IMR-90 (cell line): ENCODE measurements at places on chromosomes 13 and 19. TPM values are rescaled to one million over a fixed set of nuclear protein-coding genes. Genes with fewer than 3 reads are reported as not detected.

GRCh38 chr19:50478901-50479715 is 2.5 kb upstream of the GARIN5A start:
- H3K4me1 ChIP-seq: 0 out of 2 replicates have a peak, but pooled peaks cover 2% of the 10 kb centered on the region
- no peaks in the 10 kb centered on the region for H3K27me3 ChIP-seq
- no peak overlapping the region for H3K27ac ChIP-seq
- no peak overlapping the region for H3K4me3 ChIP-seq
- peak; percentile 44 for DNase-seq

GRCh38 chr19:2618611-2619010 is 83.9 kb downstream of the GNG7 start:
- peak; percentile 28 for DNase-seq
- no peak overlapping the region for H3K27ac ChIP-seq
- H3K36me3 ChIP-seq: no peaks in the 10 kb centered on the region
- H3K4me3 ChIP-seq: no peak overlapping the region
- peaks cover 2% of the 10 kb centered on the region; the same call in 1 of the 2 replicates for H3K27me3 ChIP-seq
- peaks cover 3% of the 10 kb centered on the region for H3K4me1 ChIP-seq

Gene IRS2
- 1.4 and 1.9 TPM in 2 replicates for polyA plus RNA-seq

- peaks cover 12% of the 10 kb centered on the region for H3K27me3 ChIP-seq
- no peaks in the 10 kb centered on the region for H3K36me3 ChIP-seq
- no peak overlapping the region for H3K27ac ChIP-seq
- DNase-seq: no peak
- no peak overlapping the region for H3K4me3 ChIP-seq
Observed at GRCh38 chr19:33868076-33868735, 71.5 kb downstream of the KCTD15 start.

DNA sequence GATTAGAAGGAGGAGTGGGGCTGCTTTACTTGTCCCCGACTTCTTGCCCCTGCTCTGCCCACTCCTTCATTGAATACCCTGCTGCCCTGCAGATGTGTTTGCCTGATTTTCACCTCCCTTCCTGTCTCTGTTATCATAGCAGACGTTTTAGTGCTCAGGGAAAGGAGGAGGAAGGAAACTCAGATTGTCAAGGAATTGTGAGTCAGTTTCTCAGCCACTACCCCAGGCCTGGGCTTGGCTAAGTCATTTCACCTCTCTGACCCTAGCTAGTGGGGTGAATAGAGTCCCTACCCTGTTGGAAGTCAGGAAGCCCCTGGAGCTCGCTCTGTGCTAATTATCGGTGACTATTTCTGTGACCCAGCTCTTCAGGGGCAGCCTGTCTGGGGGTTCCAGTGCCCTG is 3.9 kb downstream of the BCKDHA start:
- H3K4me1 ChIP-seq: peaks cover 4% of the 10 kb centered on the region; the same call in 1 of the 2 replicates
- DNase-seq: no peak
- no peaks in the 10 kb centered on the region for H3K27me3 ChIP-seq
- 0 out of 2 replicates have a peak, but pooled peaks cover 5% of the 10 kb centered on the region for H3K36me3 ChIP-seq
- no peak overlapping the region for H3K4me3 ChIP-seq

Gene OR1I1
- not detected in 2 replicates for polyA plus RNA-seq

DNA sequence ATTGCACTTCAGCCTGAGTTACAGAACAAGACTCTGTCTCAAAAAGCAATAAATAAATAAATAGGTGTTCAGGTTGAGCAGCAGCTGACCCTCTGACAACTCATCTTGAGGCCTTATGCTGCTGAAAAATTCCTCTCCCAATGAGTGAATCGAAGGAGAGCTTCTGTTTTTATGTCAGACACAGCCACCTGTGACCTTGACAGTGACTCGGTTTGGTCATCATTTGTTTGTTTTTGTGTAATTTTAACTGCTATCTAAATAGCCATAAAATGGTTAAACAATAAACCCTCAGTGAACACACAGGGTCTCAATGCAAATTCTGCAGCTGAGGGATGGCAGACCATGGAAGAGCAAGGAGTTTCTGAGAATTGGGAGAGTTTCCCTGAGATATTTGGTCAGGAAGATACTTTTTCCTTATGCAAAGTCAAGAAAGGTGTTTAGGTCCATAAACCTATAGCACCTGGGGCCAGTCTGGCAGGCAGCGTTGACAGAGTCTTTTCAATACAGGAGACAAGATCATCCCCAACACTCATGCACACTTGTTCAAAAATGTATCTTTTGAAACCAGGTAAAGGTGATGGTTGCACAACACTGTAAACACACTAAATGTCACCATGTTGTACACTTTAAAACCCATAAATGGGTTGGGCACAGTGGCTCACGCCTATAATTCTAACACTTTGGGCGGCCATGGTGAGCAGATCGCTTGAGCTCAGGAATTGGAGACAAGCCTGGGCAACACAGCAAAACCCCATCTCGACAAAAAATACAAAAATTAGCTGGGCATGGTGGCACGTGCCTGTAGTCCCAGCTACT is 16.6 kb upstream of the SLC25A30 start:
- H3K36me3 ChIP-seq: no peaks in the 10 kb centered on the region
- no peak overlapping the region for H3K4me3 ChIP-seq
- DNase-seq: no peak
- no peaks in the 10 kb centered on the region for H3K4me1 ChIP-seq
- H3K27me3 ChIP-seq: peaks cover 2% of the 10 kb centered on the region
- H3K27ac ChIP-seq: no peak overlapping the region

DNA sequence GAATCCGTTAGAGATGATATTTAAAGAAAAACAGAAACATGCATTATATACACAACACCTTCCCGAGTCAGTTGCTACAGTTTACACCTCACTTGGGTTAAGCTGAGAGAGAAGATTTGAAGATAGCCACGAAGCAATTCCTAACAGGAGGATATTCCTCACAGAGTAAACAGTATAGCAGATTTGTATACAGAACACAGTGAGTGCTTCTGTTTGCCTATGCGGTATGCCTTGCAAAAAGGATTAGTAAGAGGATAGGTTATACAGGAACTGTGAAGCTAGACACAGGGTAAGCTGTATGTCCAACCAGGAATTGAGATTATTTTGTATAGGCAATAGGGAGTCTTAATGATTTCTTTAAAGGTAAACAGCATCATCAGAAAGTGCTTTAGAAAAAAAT is 471.8 kb downstream of the LIG4 start:
- no peak overlapping the region; the same call in 1 of the 2 replicates for H3K27ac ChIP-seq
- DNase-seq: peak; percentile 57
- peak overlapping the region; percentile 4; the same call in 1 of the 2 replicates for H3K4me3 ChIP-seq
- no peaks in the 10 kb centered on the region for H3K27me3 ChIP-seq
- H3K36me3 ChIP-seq: no peaks in the 10 kb centered on the region

DNA sequence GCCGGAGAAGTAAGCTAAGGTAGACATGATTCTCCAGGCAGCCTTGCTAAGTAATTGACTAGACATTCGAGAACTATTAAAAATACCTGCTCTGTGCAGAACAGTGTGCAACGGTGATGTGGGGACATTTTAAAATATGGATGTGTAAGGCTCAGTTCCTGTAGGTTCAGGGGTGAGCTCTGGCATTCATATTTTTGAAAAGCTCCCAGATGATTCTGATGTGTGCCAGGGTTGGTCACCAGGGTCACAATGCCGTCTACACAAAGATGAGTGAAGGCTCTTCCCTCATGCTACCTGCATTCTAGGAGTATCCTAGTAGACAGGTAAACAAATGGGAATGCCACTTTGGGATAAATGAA is 702 bp upstream of the EPSTI1 start:
- peaks cover 4% of the 10 kb centered on the region for H3K4me1 ChIP-seq
- DNase-seq: no peak
- no peaks in the 10 kb centered on the region for H3K27me3 ChIP-seq
- no peak overlapping the region for H3K4me3 ChIP-seq
- no peaks in the 10 kb centered on the region for H3K36me3 ChIP-seq

Gene FGF21
- polyA plus RNA-seq: not detected in 2 replicates

GRCh38 chr13:48074006-48074405 is 20.9 kb downstream of the MED4 start:
- no peak for DNase-seq
- H3K4me3 ChIP-seq: no peak overlapping the region
- no peaks in the 10 kb centered on the region for H3K4me1 ChIP-seq
- no peaks in the 10 kb centered on the region for H3K27me3 ChIP-seq

DNA sequence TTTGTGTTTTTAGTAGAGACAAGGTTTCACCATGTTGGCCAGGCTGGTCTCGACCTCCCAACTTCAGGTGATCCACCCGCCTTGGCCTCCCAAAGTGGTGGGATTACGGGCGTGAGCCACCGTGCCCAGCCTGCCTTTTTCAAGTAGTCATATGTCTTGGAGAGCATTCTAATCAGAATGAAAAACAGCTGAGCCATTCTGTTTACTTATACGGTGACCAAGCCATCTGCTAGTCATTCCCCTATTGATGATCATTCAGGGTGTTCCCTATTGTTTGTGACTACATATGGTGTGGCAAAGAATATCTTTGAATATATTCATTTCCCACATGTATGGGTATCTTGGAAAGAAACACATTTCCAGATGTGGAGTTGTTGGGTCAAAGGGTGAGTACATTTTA is 17.2 kb downstream of the BLOC1S3 start:
- no peaks in the 10 kb centered on the region for H3K36me3 ChIP-seq
- no peaks in the 10 kb centered on the region for H3K4me1 ChIP-seq
- no peaks in the 10 kb centered on the region for H3K27me3 ChIP-seq
- H3K27ac ChIP-seq: no peak overlapping the region

DNA sequence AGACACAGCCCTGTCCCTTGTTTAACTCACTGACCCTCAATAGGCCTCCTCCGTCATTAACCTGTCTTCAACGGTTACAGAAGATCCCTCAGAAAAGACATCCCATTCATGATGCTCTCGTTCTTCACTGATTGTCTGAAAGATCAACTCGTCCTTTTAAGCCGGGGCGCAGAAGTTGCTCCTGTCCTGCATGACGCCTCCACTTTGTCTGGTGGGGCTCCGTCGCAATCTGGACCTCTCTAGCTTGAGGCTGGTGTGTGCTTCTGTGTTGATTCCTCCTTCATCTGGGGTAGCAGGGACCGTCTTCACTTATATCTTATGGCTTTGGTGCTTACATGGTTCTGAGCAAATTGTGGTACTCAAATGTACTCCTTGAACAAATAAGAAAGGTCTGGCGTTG is 766.0 kb upstream of the PCDH9 start:
- no peaks in the 10 kb centered on the region for H3K27me3 ChIP-seq
- no peak overlapping the region for H3K4me3 ChIP-seq
- DNase-seq: no peak
- no peaks in the 10 kb centered on the region for H3K4me1 ChIP-seq
- no peak overlapping the region for H3K27ac ChIP-seq
- no peaks in the 10 kb centered on the region for H3K36me3 ChIP-seq

DNA sequence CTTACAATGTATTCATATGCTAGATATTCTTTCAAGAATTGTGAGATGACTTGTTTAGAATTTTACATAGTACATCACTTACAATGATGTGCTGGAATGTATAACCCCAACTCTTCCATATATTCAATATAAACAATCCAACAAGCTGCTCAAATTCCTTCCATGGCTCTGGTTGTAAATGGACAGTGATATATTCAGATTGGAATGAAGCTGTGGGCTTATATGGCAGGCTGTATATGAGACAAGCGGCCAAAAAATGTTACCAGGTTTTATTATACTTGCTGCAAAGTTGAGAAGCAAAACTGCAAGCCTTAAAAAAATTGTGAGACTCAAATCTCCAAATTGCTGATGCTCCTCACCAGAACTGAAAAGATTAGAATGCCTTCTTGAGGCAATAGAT is 83.6 kb upstream of the KLF12 start:
- H3K27me3 ChIP-seq: no peaks in the 10 kb centered on the region
- no peak overlapping the region for H3K27ac ChIP-seq
- peak; percentile 97 for DNase-seq

- no peak for DNase-seq
- H3K4me1 ChIP-seq: peaks cover 20% of the 10 kb centered on the region
- H3K27ac ChIP-seq: no peak overlapping the region
- H3K27me3 ChIP-seq: no peaks in the 10 kb centered on the region
- H3K36me3 ChIP-seq: peaks cover 2% of the 10 kb centered on the region
Observed at GRCh38 chr13:23325191-23325590, 108.3 kb downstream of the SACS start.

DNA sequence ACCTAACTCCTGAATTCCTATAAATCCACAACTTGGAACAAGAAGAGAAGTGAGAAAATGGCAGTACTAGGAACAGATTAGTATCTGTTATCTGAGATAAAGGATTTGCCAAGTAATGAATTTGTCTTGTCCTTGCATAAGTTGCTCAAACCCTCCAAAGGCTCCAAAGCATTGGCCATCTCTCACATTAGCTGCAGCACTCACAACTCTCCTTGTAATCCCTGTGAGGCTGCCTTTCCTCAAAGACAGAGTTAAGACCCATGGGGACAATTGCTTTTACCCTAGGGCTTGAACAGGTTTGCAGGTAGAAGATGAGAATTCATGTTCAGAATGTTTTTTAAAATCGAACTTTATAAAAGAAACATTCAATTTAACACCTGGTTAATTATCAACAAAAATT is 1702.2 kb downstream of the EFNB2 start:
- H3K36me3 ChIP-seq: no peaks in the 10 kb centered on the region
- DNase-seq: no peak
- no peaks in the 10 kb centered on the region for H3K27me3 ChIP-seq
- no peak overlapping the region for H3K27ac ChIP-seq

DNA sequence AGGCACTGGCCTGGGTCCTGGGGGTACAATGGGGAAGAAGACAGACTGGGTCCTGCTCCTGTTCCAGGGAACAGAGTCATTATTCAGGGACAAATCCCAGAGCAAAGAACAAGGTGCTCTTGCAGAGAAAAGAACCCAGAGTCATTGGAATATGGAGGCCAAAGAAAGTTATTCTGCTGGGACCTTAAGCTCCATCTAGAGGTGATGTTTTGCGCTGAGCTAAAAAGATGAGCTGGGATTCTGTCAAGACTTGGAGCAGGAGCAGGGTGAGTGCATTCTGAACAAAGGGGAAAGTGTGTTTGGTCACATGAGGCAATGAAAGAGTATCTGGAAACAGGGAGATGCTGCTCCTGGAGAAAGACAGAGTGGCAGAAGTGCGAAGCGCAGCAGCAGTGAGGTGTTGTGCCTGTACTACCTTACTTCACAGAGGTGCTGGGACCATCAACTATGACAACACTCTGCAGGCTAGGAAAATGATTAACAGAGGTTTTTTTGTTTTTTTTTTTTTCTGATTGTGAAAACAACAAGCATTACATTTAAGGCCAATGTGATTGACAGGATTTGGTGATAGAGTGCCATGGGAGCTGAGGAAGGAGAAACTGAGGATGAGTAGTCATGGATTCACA is 95.3 kb upstream of the TNFSF11 start:
- H3K4me1 ChIP-seq: peaks cover 3% of the 10 kb centered on the region; the same call in 1 of the 2 replicates
- peaks cover 2% of the 10 kb centered on the region; the same call in 1 of the 2 replicates for H3K27me3 ChIP-seq
- H3K27ac ChIP-seq: no peak overlapping the region

- no peak within 1 kb of the TSS for H3K27ac ChIP-seq
- no peak within 1 kb of the TSS for H3K4me3 ChIP-seq
- H3K4me1 ChIP-seq: peaks cover 4% of the 10 kb centered on the region
- no peak for DNase-seq
- H3K27me3 ChIP-seq: peaks cover 2% of the 10 kb centered on the region; the same call in 1 of the 2 replicates
Observed at GRCh38 chr19:54100561-54100960, at the start of gene OSCAR. Gene OSCAR (minus strand): TSS chr19:54100803. CDS start chr19:54100792, 11 bp downstream.

Gene PABPC3
- polyA plus RNA-seq: 0.10 and 0.15 TPM in 2 replicates

Gene YJEFN3
- polyA plus RNA-seq: 4.0 and 4.8 TPM in 2 replicates

- H3K36me3 ChIP-seq: no peaks in the 10 kb centered on the region
- H3K27me3 ChIP-seq: no peaks in the 10 kb centered on the region
Observed at GRCh38 chr19:47603706-47604565, 5.0 kb upstream of the BICRA start.

Gene UPF3A
- polyA plus RNA-seq: 47.2 and 51.6 TPM in 2 replicates

GRCh38 chr13:106241974-106242953 is 293.2 kb downstream of the EFNB2 start:
- no peaks in the 10 kb centered on the region for H3K27me3 ChIP-seq
- no peak overlapping the region for H3K4me3 ChIP-seq
- DNase-seq: peak; percentile 2
- no peaks in the 10 kb centered on the region for H3K36me3 ChIP-seq
- no peak overlapping the region for H3K27ac ChIP-seq

Gene SPIB
- polyA plus RNA-seq: not detected in 2 replicates

Gene IER2
- polyA plus RNA-seq: 99.4 and 102 TPM in 2 replicates
